NCI-H2081 treated with DMSO at 0.1 percent for 48 hours (cell line): ENCODE measurements at places on chromosomes 1 and 21.

- DNase-seq: no peak
Observed at GRCh38 chr1:160076295-160076694, 5.0 kb upstream of the KCNJ9 start.

DNA sequence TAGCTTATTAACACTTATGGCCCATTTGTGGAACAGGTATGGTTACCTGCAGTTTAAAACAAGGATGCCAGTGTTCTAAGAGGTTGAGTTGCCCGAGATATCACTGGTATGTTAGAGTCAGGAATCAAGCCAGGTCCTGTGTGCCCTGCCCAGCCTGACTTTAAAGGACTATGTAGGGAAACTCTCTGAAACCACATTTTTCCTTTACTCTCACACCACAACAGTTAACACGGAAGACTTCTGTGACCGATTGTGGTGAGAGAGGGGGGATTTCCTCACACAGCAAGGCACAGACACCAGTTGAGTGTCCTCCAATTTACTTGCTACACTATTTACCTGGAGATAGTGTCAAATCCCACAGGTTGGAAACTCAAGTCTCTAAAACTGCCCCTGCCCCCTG, 47.8 kb downstream of the UCK2 start:
- DNase-seq: no peak

GRCh38 chr1:12697397-12697796, 18.5 kb upstream of the AADACL3 start:
- DNase-seq: no peak

DNA sequence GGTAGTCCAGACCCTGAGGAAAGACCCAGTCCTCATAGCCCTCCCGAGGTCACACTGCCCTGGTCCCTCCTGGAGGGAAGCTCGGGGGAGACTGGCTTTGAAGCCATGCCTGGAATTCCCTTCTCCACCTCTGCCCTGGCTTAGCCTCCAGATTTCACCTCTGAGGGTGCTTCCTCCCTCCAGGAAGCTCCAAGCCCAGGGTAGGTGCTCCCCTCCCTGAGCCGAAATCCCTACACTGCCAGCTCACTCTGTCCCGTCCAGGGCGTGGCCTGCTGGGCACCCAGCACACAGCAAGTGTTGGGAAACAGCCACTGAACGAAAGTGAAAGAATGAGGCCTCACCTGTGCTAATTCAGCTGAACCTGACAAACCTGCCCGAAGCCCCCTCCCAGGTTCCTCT, 6.0 kb upstream of the TNFRSF25 start:
- DNase-seq: no peak

GRCh38 chr1:231094421-231094820, 54.4 kb upstream of the FAM89A start:
- no peak for DNase-seq

- no peak for DNase-seq
Observed at GRCh38 chr21:18369115-18369514, 34.5 kb downstream of the TMPRSS15 start.

GRCh38 chr1:62508187-62508758, 71.4 kb downstream of the USP1 start:
- no peak for DNase-seq

DNA sequence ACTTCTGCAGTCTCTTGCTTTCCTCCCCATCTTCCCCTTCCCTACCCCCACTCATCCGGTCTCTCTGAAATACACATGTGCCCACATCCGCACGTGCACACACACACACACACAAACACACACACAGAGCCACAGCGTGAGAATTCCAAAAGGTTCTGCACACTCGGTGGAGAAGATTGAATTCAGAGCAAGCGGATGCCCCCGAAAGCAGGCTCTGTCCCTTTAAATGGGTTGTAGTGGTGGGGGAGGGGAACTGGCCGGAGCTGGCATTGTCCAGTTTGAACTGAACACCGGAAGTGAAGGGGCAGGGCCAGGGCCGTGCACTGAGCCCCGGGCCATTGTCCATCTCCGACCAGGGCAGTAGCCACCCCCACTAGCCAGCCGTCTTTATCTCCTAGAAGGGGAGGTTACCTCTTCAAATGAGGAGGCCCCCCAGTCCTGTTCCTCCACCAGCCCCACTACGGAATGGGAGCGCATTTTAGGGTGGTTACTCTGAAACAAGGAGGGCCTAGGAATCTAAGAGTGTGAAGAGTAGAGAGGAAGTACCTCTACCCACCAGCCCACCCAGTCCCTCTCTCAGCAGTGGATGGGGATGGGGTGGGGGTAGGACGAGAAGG, 1.3 kb upstream of the LIN28A start:
- no peak for DNase-seq

- no peak for DNase-seq
Observed at GRCh38 chr1:217525773-217526490, 105.0 kb downstream of the GPATCH2 start.

DNA sequence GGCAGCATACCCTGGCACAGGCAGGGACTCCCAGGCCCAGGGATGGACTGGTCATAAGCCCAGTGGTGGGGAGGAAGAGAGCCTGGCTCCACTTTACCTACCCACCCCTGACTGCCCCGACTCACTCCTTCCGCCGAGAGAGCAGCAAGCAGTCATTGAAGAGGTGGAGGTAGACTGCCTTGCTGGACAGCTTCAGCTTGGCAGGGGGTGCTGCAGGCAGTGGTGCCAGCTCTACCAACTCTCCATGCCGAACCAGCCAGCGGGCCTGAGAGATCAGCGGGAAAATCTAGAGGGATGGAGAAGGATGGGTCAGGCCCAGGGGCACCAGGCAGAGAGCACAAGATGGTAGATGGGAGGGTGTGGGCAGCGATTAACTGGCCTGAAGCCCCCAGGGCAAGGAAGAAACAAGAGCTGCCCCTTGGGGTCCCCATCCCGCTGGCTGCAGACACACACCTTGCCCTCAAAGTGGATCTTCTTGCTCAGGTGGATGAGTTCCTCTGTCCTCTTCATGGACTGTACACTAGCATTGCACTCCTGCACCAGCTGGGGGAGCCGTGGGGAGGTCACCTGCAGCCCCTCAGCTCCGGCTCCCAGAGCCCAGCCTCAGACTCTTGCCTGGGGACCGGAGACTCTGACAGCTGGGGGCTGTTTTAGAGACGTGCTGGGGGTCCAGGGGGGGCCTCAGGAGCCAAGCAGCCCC, 7.7 kb downstream of the ARHGEF19 start:
- DNase-seq: no peak

GRCh38 chr21:42534421-42535378, 21.0 kb downstream of the SLC37A1 start:
- peak; percentile 3 for DNase-seq

- no peak for DNase-seq
Observed at GRCh38 chr1:9649769-9650168, 1.8 kb upstream of the PIK3CD start.

GRCh38 chr1:50271337-50271736, 151.9 kb downstream of the DMRTA2 start:
- no peak for DNase-seq

- DNase-seq: no peak
Observed at GRCh38 chr1:226584164-226584563, 35.6 kb downstream of the STUM start.

DNA sequence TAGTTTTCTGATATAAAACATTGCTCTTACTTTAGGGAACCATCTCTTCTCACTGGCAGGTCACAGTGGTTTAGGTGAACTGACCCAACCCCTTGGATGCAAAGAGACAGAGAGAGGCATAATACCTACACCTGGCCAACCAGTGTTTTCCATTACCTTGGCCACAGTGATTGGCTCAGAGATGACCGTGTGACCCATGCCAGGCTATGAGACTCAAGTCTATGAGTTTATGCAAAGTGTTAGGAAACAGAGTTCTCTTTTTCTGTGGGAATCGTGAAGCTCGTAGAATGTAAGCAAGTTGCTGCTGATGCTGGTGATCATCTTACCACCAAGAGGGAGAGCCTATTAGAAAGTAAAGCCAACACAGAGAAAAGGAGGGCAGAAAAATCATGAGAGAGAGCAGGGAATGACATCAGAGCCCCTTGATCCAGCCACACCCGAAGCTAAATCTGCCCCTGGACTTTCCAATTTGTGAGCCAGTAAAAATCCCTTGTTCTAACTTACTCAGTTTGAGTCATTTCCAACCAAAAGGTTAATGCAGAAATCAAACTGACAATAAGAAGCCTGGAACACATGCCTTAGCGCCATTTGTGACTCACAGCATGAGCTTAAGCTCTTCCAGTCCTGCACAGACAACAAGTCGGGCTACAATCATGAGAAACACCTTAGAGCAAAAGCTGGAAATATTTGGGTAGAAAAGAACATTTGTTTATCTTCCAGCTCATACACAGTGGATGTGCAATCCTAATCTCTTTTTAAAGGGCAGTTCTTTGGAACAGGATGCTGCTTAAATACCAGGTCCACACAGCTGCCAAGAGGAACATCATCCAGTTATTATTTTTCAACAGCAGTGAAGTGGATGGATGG, 81.3 kb upstream of the KAZN start:
- DNase-seq: no peak

GRCh38 chr1:44924835-44925464, 61.4 kb downstream of the EIF2B3 start:
- DNase-seq: no peak

GRCh38 chr1:228180959-228181644, 15.5 kb downstream of the IBA57 start:
- no peak for DNase-seq

GRCh38 chr1:6033986-6034749, 11.5 kb upstream of the KCNAB2 start:
- no peak for DNase-seq

- no peak for DNase-seq
Observed at GRCh38 chr1:39110325-39110851, 84.2 kb downstream of the NDUFS5 start.

DNA sequence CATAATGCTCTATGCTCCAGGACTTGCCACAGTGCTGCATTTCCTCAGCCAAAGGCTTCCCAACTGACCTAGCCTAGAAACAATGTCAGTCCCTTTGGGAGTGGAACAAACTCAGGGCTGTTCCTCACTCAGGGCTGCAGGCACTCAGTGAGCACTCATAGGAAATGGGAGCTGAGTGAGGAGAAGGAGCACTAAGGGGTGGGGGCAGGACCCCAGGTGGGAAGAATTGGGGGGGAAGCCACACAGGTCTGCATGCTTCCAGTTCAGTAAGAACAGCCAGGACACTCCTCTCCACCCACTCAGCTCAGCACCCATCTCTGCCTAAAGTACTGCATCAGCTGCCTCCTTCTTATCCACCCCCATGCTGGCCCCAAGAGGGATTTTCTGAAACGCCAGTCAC, 7.3 kb upstream of the SLC5A9 start:
- no peak for DNase-seq

GRCh38 chr1:204161609-204162493, 4.3 kb downstream of the REN start:
- no peak for DNase-seq

DNA sequence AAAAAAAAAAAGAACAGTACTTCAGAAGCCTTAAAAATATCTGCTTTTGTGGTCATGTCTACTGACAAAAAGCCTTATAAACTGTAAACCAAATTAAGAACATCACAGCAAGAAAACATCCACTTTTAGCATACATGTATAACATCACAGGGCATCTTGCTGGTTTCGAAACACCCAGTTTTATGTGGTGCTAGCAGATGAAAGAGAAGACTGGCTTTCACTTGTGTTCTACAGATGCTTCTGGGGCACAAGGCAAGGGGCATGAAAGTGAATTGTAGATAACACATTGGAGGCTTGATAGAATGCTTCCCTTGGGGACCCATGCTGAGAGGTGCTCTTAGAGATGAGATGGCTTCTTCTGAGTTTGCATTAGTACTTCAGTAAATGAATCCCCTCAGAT, 543.7 kb upstream of the PKN2 start:
- no peak for DNase-seq

DNA sequence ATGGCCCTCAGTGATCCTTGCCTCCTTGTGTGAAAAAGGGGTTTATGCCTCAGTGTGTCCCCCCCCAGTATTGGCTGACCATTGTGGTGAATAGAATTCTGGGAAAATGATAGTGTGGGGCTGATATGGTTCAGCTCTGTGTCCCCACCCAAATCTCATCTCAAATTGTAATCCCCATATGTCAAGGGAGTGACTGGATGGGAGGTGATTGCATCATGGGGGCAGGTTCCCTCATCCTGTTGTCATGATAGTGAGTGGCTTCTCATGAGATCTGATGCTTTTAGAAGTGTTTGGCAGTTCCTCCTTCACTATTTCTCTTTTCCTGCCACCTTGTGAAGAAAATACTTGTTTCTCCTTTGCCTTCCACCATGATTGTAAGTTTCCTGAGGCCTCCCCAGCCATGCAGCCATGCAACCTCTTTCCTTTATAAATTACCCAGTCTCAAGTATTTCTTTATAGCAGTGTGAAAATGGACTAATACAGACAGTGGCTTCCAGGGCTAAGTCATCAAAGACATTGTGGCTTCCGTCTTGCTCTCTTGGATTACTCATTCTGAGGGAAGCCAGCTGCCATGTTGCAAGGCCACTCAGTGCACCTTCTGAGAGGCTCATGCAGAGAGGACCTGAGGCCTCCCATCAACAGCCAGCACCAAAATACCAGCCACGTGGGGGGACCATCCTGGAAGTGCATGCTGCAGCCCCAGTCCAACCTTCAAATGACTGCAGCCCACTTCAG, 40.6 kb upstream of the SOD1 start:
- DNase-seq: no peak

GRCh38 chr1:193016788-193017187, 42.4 kb downstream of the UCHL5 start:
- DNase-seq: no peak

GRCh38 chr1:183281039-183281438, 95.0 kb downstream of the LAMC2 start:
- no peak for DNase-seq

- DNase-seq: no peak
Observed at GRCh38 chr1:226432586-226433340, 24.9 kb upstream of the PARP1 start.

DNA sequence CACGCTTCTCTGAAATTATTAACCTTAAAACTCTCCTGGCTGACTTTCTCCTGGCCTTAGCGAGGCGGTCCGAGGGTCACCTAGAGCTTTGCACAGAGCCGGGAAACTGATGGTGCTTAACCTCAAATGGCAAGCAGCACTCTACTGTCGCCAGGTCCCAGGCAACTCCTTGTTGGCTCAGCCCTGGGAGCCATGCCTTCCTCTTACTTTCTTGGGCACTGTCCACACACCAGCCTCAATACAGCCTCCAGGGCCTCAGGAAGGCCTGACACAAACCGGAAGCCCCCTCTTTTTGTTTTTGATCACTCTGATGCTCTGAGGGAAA, 3.8 kb downstream of the TRABD2B start:
- DNase-seq: no peak

DNA sequence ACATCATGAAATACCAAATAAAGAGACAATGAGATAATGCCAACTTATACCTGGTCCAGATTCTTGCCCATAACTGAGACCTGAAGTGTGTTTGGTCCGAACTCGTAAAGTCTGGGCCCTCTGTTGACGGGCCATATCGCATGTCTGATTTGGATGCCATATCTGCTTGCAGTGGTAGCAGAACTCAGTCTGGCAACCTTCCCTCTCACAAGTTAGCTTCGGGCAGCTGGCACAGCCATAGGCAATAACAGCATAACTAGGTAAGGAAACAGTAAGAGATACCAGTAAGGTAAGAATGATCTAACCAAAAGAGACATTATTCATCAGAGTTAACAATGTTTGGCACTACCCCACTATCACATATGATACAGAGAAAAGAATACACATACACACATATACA, 15.1 kb downstream of the RNF19B start:
- no peak for DNase-seq
